ENCODE measurements at places on chromosomes 7 and 10.

DNA sequence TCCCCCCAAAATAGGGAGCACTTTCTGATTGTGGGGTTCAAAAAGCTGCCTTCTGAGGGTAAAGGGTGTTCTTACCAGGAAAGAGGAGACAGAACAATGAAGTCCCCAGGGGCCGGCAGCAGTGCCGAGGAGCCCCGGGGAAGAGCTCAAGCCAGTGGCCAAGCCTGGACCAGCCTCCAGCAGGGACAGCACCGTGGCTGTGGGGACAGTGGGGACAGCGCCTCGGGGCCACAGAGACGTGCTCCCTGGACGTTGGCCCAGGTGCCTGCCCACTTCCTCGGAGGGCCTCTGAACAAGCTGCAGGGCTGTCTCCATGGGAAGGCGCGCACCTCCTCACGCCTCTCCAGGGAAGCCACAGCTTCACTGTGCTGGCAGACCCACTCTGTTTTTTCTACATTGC is 312.6 kb downstream of the PTPRN2 start:
- DNase-seq = no peak

DNA sequence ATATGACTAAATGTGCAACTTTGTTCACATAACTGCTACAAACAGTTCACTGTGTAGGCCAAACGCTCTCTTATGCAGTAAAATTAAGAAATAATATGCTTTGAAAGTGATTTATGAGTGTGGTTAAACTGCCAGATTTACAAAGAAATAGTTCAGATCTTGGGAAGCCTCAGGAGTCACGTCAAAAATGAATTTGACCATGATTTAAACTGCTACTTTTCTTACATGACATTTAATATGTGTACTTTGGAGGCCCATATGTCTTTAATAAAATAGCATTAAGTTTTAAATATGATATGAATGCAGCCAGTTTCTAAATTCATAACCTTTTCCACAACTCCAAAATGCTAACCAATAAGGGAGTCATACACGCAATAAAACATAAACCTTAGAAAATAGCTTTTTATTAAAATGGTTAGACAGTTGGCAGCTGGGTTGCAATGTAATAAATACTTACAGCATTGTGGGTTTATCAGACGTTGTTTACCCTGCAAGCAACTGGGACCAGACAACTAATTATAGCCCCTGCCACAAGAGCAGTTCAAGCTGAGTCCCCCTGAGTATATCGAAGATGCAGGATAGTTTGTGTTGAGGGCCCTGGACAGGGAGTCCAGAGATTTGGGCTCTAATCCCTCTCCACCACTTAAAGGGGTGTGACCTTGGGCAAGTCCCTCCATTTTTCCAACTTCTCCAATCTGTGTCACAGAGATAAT is 640.4 kb downstream of the LRMDA start:
- no peak for DNase-seq

DNA sequence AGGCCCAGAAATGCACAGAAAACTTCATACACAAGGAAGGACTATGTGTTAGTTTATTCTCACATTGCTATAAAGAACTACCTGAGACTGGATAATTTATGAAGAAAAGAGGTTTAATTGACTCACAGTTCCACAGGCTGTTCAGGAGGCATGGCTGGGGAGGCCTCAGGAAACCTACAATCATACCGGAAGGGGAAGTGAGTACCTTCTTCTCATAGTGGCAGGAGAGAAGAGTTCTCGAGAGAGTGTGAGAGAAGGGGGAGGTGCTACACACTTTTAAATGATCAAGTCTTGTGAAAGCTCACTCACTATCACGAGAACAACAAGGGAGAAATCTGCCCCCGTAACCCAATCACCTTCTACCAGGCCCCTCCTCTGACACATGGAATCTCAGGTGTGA is 16.8 kb upstream of the RAMP3 start:
- no peak for DNase-seq

DNA sequence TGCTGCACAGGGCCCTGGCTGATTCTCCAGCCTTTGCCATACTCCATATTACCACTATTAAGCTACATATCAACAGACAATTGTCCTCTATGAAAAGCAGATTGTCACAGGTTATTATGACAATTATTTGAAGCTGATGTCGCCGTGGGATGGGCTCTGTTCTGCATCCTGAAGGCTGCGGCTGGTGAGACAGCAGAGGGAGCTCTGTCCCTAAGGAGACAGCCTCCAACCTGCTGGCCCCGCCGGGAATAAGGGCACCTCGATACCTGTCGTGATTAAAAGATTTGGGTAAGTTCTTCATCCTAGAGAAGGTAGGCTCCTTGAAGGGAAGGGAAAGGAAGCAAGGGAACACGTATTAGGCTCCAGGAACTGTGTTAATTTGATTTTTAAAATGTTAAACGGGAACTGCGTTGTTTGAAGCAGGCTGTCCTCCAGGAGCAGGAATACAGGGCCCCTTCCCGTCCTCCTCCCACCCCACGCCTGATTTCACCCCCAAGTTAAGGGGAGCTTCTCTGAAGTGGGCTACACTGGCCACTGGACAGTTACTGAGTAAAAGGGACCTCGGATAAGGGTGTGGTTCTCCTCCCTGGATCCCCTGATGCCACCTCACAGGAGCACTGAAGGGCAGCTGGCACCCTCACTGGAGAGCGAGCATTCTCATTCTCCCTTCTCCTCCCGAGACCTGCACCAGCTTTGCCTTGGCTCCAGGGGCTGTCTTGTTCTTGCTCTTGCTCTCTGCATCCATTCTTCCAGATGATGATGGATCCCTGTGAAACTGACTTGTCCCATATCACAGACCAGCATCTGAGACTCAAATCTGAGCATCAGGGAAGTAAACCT is 11.8 kb upstream of the TIAL1 start:
- peak; percentile 47 for DNase-seq

GRCh38 chr7:64101943-64102655 is 56.9 kb downstream of the ZNF727 start:
- DNase-seq = no peak

DNA sequence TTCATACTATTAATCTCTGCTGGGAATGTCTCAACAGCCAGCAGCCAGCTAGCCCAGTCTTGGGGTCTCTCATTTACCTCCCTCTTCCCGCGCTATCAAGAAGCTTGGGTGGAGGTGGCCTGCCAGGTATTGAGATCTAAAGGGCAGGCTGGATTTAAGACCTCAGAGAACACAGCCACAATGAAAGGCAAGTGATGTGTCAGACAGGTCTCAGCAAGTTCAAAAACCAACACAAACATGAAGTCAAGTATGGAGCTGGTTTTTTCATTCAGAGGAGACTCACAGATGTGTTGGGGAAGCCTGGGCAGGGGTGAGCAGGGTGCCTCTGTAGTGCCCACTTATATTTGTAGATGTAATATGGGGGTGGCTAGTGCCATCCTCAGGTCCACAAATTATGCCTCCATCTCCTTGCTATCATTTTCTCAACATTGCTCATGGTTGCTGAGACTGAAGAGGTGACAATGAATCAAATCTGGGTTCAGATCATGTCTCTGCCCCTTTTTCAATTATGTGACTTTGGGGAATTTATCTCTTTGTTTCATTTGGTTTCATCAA is 27.7 kb upstream of the CROT start:
- no peak for DNase-seq

DNA sequence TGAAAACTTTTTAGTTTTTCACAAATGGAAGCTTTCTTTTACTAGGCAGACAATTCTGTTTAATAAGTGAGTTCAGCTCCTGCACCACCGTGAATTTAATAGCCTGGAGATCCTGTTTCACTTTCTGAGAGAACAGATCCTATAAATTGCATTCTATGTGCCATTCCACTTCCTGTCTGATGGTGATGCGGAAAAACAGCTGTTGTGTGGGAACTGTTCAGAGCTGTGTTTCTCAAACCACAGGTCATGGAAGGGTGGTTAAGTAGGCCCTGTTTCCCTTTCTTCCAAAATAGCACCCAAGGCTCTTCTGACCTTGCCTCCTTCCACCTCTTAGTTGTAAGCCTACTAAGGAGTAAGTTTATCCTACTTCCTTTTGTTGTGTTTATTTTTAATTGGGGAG is 97.2 kb upstream of the DKK1 start:
- DNase-seq = no peak

GRCh38 chr7:5431560-5432015 is 8.0 kb upstream of the TNRC18 start:
- DNase-seq = no peak

DNA sequence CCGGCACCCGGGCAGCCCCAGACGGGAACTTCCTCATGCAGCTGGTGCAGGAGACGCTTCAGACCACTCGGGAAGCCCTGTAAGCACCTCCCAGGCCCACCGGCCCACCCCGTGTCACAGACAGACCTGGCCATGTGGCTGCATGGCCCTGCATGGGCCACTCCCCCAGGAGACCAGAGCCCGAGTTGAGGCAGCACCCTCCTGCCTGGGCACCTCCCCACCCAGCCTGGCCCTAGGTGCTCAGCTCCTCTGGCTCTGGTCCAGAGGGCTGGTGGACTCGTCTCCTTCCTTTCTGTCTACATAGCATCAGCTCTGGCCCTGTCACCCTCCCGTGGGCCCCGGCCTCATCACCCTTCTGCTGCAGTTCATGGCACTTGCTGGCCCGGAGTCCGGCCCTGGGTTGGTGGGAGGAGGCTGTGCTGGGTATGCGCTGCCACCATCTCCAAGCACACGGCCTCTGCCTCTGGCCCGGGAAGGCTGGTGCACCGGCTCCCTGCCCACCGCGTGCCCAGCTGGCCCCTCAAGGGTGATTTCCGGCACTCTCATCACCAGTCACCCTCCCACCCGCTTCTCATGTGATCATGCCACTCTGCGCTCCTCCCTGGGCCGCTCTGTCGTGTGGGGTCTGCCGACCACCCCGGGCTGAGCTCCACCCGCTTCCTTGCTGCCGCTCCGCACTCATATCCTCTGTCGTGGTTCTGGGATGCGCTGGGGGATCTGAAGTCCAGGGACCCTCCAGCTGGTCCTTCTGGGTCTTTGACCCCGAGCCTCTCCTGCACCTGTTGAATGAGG is 53.1 kb upstream of the DPYSL4 start:
- DNase-seq = no peak

DNA sequence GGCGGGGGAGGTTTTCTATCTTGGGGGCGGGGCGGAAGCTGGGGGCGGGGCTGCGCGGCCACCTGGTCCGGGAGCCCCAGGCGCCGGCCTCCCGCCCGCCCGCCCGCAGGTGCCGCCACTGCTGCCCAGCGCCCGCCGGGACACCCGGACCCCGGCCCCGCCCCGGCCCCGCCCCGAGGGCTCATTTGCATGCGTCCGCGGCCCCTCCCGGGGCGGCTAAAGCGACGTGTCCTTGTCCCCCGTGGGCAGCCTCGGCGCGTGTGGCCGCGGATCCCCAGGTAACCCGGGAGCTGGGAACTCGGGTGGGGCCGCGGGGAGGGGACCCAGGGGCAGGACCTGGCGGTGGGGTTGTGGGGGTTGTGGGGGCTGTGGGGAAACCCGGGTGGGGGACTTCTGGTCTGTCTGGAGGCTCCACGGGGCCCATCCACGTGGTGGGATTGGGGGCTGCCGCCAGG is at the start of gene BHLHA15:
TSS of gene BHLHA15 (plus strand) at position 219 of the 455 bp plus-strand sequence. CDS start 871 bp downstream, outside the sequence.
- peak; percentile 31 for DNase-seq

- no peak for DNase-seq
Measured at GRCh38 chr7:72538856-72539255, 126.7 kb upstream of the CALN1 start.

GRCh38 chr10:31528831-31529230 is 209.8 kb downstream of the ZEB1 start:
- DNase-seq = no peak

DNA sequence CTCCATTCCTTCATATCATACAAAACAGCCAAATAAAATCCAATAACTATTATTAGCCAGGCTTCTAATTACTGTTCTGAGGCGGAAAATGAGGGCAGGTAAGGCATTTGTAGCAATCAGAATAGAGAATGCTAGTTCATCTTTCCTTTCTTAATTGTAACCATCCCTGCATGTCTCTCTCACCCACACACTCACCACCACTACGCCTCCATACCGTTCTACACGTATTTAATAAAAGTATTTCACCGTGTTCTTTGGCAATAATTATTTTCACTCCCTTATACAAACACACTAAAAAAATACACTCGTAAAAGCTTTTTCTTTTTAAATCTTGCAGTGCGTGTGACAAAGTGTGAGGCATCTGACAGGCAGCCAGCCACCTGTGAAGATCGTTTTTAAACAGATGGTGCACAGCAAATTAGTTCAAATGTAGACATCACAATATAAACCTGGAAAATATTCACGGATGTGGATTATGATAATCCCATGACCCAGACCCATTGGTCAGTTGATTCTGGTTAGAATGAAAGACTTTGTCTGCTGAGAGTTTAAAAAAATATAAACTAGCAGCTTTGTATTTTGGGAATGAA is 653.6 kb downstream of the REEP3 start:
- DNase-seq = no peak

- no peak for DNase-seq
Measured at GRCh38 chr7:80374321-80374720, 137.5 kb downstream of the GNAT3 start.

GRCh38 chr7:14833707-14834106 is 68.8 kb downstream of the DGKB start:
- DNase-seq = no peak

DNA sequence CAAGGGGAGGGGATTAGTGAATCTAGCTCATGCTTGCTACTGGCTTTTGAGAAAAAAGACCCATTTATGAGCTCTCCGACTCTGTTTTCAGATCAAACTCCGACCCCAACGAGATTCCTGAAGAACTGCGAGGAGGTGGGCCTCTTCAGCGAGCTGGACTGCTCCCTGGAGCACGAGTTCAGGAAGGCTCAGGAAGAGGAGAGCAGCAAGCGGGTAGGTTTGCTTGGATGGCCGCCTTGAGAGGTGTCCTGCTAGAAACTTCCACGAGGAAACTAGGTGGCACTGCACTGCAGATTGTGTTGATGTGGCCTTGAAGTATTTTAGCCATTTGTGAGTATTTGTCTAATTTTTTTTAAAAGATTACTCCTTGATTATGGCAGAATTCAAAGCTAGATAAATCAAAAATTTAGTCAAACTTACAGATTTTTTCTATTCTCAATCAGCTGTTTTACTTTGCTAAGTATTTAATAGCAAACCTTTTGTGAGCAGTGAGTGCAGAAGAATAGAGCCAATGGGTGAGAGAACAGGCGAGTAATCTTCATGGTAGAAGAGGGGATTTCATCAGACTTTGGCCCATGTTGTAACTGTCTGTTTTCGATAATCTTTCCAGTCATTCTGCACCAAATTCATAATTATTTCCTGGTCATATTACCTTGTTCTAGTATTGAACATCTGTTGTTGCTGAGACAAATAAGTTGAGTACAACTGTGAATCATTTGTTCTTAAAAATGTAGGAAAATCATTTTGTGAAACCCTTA is 95.4 kb downstream of the CREB5 start:
- no peak for DNase-seq

- no peak for DNase-seq
Measured at GRCh38 chr10:58335306-58336005, 650 bp downstream of the UBE2D1 start.

- DNase-seq = no peak
Measured at GRCh38 chr7:8932751-8933150, 499.3 kb downstream of the NXPH1 start.

DNA sequence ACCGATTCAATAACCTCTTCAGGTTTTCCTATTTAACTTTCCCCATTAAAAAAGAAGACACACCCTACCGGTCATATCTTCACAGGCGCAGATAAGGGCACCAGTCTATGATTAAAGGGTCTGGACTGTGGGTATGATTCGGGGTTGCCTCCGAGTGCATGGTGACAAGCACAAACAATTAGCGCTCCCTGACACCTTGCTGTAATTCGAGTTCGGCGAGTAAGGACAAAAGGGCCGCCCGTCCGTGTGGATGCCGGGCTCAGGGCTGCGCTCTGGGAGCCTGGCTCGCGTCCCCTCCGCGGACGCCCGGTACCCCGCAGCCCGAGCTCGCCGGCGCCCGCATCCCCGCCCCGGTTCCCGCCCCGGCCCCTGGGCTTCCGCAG is 111.9 kb upstream of the RHEB start:
- DNase-seq = peak; percentile 36

Measured in CD4-positive, alpha-beta T cell treated with Interleukin-10 for 1 hour (primary cell).